ENCODE measurements at places on chromosomes 16 and 17.
A peak's percentile ranks its signal among the peaks of the same experiment; 100 is the strongest.

DNA sequence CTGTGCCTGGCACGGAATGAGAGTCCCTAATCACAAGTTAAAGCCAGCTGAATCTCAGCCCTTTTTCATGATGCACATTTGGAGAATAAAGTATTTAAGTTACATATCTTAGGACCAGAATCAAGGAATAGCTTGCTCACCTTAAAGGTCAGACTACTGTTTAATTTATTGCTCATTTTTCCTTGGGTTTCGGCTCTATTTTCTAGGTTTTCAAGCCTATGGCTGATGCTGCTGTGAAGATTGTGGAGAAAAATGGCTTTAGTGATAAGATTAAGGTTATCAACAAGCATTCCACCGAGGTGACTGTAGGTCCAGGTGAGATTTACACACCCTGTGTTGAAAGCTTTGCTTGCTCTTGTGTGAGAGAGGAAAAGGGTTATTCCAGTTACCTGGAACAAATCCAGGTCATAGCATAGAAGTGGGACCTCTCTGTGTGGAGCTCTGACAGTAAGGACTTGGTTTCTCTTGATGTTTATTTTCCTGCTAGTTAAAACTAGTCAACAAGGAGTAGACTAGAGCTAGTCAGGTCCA, 18.1 kb downstream of the PRMT7 start:
- DNase-seq: no peak

DNA sequence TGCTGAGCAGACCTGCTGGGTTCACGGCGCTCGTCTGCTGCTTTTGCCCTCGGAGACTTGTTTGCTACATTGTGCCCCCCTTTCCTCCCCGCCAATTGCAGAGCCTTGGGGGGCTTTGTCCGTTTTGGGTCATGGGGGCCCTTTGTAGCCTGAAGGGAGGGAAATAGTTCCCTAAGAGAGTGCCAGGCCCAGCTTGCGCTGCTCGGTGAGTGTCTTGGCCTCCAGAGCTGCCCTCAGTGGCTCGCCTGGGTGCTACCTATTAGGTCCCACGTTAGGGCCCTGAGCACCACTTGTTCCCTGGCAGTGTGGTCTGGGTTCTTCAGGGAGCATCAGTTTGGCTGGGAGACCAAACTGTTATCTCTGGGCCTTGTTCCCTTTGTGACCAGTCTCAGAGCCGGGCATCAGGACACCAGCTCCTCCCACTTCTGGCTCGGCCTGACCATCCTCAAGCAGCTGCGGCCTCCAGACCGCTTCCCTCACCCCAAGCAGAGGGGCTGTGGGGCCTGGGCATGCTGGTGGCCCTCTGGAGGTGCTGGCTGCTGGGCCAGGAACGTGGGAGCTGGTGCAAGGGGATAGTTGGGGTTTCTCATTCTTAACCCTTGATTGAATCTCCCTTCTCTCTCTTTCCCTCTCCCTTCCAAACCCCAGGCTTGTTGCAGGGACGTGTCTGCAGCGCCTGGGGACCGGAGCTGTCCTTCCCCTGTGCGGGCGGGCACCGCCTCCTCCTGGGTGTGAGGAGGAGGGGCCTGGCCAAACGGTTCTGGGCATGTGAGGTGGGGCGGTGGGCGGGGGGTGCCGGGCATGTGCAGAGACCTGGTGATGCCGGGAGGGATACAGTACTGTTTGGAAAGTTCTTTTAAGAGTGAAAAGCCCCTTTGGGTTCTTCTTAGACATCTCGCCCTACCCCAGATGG, 16.0 kb upstream of the ITGB4 start:
- no peak for DNase-seq

DNA sequence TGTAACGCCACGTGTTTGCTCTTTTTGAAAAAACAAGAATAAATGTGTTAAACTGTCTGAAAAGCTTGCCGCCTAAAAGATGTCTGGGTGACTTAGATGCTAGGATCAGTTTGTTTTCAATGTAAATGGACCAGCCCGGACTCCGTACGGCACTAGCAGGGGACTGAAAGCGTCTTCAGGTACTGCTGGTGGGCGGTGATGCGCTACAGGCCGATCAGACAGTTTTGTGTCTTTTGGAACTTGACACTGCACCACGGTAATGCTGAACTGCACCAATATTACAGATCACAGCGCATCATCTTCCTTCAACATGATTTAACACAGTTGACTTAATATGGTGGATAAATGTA, 727 bp upstream of the MBTPS1 start:
- no peak for DNase-seq

- DNase-seq: no peak
These were observed 7.8 kb downstream of the KRT28 start for GRCh38 chr17:40791787-40792436.

DNA sequence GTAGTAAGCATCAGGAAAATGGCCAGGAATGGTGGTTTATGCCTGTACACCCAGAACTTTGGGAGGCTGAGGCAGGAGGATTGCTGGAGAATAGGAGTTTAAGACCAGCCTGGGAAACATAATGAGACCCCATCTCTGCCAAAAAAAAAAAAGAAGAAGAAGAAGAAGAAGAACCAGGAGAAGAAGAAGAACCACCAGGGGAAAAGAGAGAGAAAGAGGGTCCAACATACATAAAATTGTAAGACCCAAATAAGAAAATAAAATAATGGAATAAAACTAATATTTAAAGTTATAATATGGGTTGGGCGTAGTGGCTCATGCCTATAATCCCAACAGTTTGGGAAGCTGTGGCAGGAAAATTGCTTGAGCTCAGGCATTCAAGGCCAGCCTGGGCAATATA, 408.4 kb downstream of the ZFHX3 start:
- no peak for DNase-seq

GRCh38 chr17:3035256-3035967, 28.0 kb downstream of the OR1D5 start:
- DNase-seq: no peak

DNA sequence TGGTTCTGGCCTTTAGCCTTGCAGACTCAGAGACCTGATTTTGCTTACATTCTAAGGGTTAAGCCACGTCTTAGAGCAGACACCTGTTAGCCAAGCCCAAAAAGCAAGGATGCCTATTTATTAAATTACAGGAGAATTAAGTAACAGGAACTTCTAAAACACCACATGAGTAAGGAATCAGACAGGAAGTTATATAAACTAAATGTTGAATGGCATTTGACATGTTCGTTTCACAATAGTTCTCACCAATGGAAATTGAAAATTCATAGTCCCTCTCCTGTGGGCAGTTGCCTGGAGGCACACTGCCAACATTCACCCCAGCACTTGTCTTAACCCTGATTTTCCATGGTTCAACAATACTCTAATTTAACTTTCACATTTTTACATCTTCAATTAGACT, 9.0 kb downstream of the KRTAP9-7 start:
- no peak for DNase-seq

DNA sequence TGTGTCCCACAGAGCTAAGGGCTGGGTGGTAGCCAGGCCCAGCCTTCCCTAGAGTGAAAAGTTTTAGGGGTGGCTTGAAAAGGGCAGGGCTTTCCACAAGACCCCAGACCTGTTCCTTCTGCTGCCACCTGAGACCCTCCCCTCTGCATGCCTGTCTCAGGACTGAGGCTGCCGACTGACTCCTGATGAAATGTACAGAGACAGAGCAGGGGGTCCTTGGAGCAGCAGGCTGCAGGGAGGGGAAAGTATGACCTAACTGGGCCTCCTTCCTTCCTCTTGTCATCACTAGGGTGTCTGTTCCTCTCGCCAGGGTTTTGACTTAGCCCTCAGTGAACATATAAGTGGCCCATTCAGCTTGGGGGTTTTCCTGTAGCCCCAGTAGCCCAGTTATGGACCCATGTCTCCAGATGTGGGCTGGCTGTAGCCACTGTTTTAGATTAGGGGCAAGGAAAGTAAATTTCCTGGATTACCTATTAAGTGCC, 14.9 kb upstream of the NFATC3 start:
- DNase-seq: no peak

- DNase-seq: no peak
These were observed 77.2 kb upstream of the MON1B start for GRCh38 chr16:77113835-77114234.

GRCh38 chr17:64506576-64507412, at the start of gene CEP95:
Gene CEP95, plus strand, starts transcription at chr17:64506977. Its CDS starts 121 bp downstream, at chr17:64507098.
- DNase-seq: peak; percentile 96

DNA sequence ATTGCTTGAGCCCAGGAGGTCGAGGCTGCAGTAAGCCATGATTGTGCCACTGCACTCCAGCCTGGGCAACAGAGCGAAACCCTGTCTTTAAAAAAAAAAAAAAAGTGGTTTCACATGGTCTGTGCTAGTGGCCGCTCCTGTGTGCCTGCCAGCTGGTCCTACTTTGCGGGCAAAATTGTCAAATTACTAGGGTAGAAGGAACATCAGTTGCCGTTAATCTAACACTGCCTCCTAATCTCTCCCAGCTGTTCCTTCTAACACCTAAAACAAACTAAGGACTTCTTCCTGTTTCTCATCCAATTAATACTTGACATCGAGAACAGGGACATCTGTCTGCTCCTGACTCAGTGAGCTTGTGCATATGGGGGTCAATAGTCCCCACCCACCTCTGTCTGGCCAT, 23.9 kb downstream of the TMEM11 start:
- DNase-seq: no peak

GRCh38 chr16:361341-361871, 8.9 kb upstream of the AXIN1 start:
- no peak for DNase-seq

DNA sequence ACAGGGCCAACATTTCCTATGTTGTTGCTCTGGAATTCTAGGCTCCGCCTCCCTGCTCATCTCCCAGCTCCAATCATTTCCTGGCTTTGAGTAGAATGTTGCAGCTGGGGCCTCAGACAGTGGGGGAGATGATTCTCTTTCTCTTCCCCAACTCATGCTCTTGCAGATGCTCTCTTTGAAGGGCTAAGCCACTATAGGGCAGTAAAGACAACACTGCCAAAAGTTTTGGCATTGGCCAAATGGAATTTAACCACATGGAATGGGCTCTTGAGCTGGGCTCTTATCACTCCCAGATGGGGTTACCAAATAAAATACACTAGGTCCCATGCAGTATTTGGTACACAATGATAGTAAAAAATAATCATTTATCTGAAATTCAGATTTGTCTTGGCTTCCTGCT, 19.6 kb upstream of the EFCAB13 start:
- DNase-seq: no peak

- no peak for DNase-seq
These were observed 78.9 kb downstream of the IRX5 start for GRCh38 chr16:55009581-55009980.

GRCh38 chr17:49076573-49077384, 55.8 kb upstream of the B4GALNT2 start:
- DNase-seq: no peak

DNA sequence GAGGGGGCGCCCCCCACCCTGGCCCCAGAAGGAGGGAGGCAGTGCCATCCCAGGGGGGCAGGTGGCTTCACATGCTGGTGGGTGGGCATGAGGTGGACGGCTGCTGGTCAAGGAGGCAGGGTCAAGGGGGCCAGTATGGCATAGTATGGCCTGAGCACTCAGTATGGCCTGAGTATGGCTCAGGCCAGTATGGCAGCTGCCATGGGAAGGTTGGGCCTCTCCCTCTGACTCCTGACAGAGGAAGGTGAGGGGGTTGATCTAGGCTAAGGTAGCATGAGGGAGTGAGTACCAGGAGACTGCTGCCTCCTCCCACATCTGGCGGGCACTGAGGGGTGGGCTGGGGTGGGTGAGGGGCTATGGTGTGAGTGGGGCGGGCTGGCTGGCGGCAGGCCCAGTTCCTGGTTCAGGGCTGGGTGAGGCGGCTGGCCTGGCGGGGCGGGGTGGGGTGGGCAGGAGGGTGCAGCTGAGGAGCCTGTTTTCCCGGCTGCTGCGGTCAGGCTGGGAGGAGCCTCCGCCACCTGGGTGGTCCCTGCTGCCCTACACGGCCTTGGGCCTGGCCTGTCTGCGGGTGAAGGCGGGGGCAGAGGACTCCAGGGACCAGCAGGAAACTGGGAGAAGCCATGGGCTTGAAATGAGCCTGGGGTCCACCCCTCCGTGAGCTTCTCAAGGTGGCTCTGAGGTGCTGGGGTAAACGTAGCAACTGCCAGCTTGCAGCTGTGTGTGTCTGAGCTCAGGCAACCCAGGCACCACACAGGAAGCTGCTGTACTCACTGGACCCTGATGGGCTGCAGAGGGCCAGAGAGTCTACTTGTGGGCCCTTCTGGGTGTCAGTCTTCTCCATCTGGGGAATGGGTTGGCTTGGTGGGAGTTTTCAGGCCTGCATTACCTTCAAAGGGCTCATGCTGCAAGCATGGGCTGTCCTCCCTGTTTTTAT, 57.0 kb downstream of the RAI1 start:
- DNase-seq: no peak

DNA sequence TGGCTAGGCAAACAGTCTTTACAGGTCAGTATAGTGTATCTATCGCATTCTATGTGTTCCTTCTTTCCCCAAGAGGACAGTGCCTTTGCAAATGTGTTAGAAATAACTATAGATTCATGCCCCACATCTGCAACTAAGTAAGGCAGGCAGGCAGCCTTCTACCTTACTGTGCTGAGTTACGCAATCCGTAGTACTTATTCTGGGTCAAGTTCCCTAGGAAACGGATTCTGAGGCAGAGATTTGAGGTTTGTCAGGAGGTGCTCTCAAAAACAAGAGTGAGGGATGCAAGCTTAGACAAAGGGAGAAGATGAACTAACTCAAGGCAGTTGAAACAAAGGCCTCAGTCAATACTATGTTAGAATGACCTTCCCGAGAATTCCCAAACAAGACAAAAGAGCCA, 12.7 kb upstream of the ANKFY1 start:
- DNase-seq: no peak

GRCh38 chr17:27920569-27920968, 27.4 kb upstream of the LYRM9 start:
- no peak for DNase-seq
